NCI-H1417 (cell line): ENCODE measurements at places on chromosomes 11 and 22.

GRCh38 chr11:70755410-70756158 lies 357.3 kb downstream of the CTTN start:
- DNase-seq: peak; percentile 74

- DNase-seq: no peak
Measured at GRCh38 chr11:92409956-92410355, 185.3 kb downstream of the FAT3 start.

DNA sequence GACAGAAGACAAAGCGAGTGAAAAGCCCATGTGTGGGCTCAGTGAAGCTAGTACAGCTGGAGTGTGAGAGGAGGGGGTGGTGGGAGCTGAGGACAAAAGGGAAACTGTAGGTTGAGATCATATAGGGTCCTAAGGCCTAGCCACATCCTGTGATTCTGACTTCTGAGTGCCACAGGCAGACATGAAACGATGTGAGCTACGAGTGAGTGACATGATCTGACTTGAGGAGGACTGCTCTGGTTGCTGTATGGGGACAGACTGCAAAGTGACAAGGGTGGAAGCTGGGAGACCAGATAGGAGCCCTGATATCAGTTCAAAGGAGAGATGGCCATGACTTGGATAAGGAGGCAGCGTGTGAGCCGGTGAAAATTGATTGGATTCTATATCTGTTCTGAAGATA lies 85.4 kb downstream of the MICAL2 start:
- DNase-seq: no peak

DNA sequence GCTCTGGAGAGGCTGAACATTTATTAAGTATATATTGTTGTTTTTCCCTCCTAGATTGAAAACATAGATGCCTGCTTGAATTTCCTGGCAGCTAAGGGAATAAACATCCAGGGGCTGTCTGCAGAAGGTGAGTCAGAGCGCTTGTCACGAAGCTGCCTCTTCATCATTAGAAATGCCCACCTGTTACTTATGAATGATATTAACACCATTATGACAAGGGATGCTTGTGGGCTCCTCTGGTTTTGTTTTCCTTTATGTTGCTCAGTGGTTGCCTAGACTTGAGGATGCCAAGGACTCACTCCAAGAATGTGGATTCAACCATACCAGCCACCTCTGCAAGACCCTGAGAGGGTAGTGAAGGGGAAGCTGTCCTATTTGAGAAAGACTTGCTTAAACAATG lies 156.2 kb downstream of the NAV2 start:
- DNase-seq: no peak

DNA sequence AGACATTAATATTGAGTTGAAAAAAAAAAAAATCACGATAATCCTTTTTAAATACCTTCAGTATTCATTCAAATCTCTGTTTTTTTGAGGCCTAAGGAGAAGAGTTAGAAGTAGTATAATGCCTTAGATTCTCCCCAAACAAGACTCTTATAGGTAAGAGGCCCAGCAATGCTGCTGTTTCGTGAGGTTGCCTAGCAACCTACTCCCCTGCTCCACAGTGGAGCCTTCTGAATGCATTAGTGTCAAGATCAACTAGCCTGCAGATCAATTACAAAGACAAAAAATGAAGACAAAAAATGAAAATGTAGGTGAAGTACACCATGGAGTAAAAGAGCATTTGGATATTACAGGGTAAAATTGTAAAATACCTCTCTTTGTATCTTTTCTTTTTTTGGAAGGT lies 229.8 kb upstream of the LUZP2 start:
- DNase-seq: peak; percentile 81

DNA sequence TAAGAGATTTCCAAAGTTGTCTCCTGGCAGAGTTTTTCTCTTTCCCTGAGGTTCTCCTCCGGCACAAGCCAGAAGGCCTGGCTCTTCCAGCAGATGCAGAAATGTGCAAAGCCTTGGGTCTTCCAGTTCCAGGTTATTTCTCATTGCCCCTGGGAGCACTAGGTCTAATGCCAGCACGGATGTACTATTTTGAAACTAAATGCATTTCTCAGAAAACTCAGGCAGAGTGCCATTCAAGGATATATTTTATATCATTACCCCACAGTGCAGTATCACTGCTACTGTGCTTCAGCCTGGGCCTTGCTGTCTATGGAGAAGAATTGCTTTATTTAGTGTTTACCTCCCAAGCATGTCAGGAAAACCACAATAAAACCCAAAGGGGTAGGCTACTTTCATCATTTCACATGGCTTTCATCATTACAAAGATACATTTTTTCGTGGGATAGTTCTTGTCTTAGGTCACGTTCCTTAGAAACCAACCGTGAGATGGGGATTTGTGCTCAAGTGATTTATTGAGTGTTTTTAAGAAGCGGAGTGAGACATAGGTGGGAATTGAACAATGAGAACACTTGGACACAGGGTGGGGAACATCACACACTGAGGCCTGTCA lies 22.4 kb upstream of the FZD4 start:
- DNase-seq: no peak
